ENCODE measurements at places on chromosomes 3 and 15. TPM values are rescaled to one million over a fixed set of nuclear protein-coding genes. Genes with fewer than 3 reads are reported as not detected.
A peak's percentile ranks its signal among the peaks of the same experiment; 100 is the strongest.

- no peaks in the 10 kb centered on the region for H3K36me3 ChIP-seq
- H3K4me3 ChIP-seq: no peak overlapping the region
- no peak for DNase-seq
- H3K4me1 ChIP-seq: no peaks in the 10 kb centered on the region
- H3K27ac ChIP-seq: no peak overlapping the region
- H3K27me3 ChIP-seq: no peaks in the 10 kb centered on the region
Observed at GRCh38 chr3:182139627-182140357, 428.1 kb downstream of the SOX2 start.

- H3K27ac ChIP-seq: no peak overlapping the region
- H3K4me1 ChIP-seq: no peaks in the 10 kb centered on the region
- H3K4me3 ChIP-seq: no peak overlapping the region
- H3K27me3 ChIP-seq: no peaks in the 10 kb centered on the region
Observed at GRCh38 chr3:76096836-76097588, 311.7 kb upstream of the ZNF717 start.

DNA sequence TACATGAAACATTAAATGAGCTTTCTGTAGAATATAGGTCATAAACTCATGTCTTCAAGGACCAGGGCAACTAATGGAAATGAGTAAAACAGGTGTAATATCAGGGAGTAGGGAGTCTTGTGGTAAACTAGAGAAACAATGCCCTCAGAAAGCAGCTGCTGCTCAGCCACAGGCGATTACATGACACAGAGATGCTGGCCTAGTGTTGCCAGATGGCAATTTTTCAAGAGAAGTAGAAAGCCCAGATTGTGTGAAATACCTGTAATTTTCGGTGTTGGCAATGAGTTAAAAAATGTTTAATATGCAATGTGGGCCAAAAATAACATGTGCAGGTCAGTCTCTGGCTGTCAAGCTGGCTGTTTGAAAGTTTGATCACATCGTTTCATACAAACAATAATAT is 23.4 kb downstream of the NCEH1 start:
- no peaks in the 10 kb centered on the region for H3K27me3 ChIP-seq
- H3K36me3 ChIP-seq: no peaks in the 10 kb centered on the region
- no peak for DNase-seq
- no peaks in the 10 kb centered on the region for H3K4me1 ChIP-seq
- H3K4me3 ChIP-seq: no peak overlapping the region

DNA sequence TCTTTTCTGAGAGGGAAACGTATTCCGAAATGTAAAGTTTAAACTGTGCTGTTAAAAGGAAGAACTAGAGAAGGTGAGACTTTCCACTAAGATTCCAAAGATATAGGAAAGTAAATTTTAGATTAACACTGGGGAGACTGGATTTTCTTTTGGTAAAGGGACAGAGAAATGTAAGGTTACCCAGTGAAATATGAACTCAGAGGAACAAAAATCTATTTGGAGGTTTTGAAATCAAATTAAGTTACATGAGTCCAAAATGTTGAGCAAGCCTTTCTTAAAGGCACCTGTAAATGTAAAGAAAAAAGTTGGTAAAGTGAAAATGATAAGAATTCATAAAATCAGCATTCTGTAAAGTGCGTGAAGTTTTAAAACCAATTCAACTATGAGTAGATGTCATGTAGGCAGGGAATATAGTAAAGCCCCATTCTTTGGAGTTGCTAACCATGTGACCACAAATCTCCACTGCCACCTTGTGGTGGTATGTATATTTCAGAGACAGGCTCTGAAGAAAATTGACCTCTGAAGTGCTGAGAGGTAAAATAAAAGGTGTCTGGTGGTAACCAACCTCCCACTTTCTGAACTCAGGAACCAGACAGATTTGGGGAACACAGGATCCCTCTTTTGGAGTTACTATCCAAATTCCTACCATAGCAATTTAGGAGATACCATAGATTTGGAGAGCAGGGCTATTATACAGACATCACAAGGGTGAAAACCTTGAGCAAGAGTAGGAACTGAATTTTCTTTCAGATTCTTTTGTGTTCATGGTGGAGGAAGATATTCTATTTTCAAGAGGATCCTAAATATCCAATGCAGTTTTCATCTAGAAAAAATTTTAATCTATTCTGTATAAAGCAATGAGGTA is 215.3 kb downstream of the ROBO2 start:
- no peak overlapping the region for H3K27ac ChIP-seq
- H3K4me3 ChIP-seq: no peak overlapping the region
- H3K36me3 ChIP-seq: no peaks in the 10 kb centered on the region
- H3K4me1 ChIP-seq: no peaks in the 10 kb centered on the region

- no peaks in the 10 kb centered on the region for H3K27me3 ChIP-seq
- H3K36me3 ChIP-seq: no peaks in the 10 kb centered on the region
- DNase-seq: no peak
- no peak overlapping the region for H3K4me3 ChIP-seq
- no peak overlapping the region for H3K27ac ChIP-seq
- H3K4me1 ChIP-seq: no peaks in the 10 kb centered on the region
Observed at GRCh38 chr3:105608623-105609022, 241.9 kb downstream of the ALCAM start.

- no peaks in the 10 kb centered on the region for H3K27me3 ChIP-seq
- H3K4me1 ChIP-seq: peaks cover 13% of the 10 kb centered on the region
- H3K36me3 ChIP-seq: peaks cover 38% of the 10 kb centered on the region
- H3K4me3 ChIP-seq: no peak overlapping the region
- no peak overlapping the region for H3K27ac ChIP-seq
Observed at GRCh38 chr3:186940967-186941366, 10.6 kb downstream of the ST6GAL1 start.

DNA sequence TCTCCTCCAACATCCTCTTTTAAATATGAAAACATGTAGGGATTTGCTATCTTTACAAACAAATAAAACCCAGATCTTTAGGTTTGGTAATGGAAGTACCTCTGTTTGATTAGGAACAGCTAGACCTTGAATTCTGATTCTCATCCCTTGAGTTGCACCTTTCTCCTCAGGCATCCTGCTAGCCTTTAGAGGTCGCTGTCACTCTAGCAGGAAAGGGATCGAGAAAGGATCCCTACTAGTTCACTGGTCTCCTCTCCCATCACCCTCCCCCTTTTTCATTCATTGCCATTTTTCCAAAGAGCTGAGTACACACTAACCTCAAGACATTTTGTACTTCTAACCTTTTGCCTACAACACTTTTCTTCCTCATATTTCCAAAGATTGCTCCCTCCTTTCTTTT is 569.8 kb downstream of the RBMS3 start:
- H3K4me1 ChIP-seq: no peaks in the 10 kb centered on the region
- no peak overlapping the region for H3K4me3 ChIP-seq
- no peaks in the 10 kb centered on the region for H3K27me3 ChIP-seq
- no peaks in the 10 kb centered on the region for H3K36me3 ChIP-seq

DNA sequence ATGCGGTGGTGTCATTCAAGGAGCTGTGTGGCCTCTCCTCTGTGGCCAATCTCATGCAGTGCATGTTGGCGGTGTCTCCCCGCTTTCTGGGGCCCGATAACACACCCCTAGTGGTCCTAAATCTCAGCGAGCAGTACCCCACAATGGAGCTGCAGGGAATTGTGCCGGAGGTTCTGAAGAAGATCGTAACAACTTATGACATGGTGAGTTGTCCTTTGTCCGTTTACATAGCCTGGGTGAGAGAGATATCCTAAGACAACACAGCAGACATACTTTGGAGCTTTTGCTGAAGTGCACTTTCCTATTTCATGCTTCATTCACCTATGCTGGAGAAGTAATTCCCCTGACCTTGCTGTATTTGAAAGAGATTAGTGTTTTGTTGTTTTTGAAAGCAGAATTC is 130.0 kb downstream of the PLCL2 start:
- H3K4me1 ChIP-seq: no peaks in the 10 kb centered on the region
- no peak for DNase-seq
- H3K4me3 ChIP-seq: no peak overlapping the region
- peaks cover 44% of the 10 kb centered on the region for H3K36me3 ChIP-seq

DNA sequence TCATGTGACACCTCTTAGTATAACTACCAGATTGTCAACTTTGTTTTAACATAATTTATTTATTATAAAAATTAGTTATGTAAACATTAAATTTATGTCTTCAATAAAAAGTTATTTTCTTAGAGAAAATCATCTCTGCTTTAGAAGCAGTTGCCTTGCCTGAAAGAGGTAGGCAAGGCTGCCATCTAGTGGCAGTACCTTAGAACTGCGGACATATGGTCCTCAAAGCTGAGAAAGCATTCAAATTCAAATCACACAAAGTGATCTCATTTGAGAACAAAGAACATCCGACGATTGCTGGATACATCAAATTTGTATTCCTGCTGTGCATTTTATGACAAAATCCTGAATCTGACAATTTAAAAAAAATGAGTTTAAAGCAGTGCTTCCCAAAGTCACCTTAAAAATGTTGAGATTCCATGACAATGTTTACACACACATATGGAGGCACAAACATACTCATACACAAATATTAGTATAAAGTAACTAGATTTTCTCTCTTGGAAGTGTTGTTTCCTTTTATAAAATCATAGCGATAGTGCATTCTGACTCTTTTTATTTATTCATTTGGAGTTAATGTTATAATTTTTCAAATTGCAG is 617.4 kb downstream of the CADM2 start:
- H3K4me1 ChIP-seq: no peaks in the 10 kb centered on the region
- no peaks in the 10 kb centered on the region for H3K27me3 ChIP-seq
- no peak overlapping the region for H3K4me3 ChIP-seq
- peak; percentile 28 for DNase-seq
- no peak overlapping the region for H3K27ac ChIP-seq

DNA sequence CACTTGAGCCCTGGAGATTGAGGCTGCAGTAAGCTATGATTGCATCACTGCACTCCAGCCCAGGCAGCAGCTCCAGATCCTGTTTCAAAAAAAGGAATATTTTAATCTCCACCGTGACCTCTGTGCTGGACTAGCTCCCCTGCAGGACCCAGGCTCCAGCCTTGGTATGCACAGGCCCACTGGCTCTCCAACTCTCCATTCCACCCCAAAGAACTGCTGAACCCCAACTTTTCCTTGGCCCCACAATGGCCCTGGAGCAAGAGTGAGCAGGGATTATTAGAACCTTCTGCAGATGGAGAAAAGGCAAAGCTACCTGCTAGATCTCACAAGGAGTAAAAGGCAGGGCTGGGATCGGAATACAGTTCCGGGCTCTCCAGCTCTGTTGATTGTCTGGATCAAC is 32.8 kb upstream of the SFMBT1 start:
- H3K4me1 ChIP-seq: peaks cover under 1% of the 10 kb centered on the region
- no peak overlapping the region for H3K27ac ChIP-seq
- H3K27me3 ChIP-seq: no peaks in the 10 kb centered on the region
- H3K4me3 ChIP-seq: no peak overlapping the region

GRCh38 chr3:39528844-39529243 is 61.4 kb downstream of the MOBP start:
- H3K36me3 ChIP-seq: no peaks in the 10 kb centered on the region
- no peaks in the 10 kb centered on the region for H3K4me1 ChIP-seq
- H3K27ac ChIP-seq: no peak overlapping the region

- H3K4me3 ChIP-seq: no peak overlapping the region
- DNase-seq: no peak
- H3K36me3 ChIP-seq: no peaks in the 10 kb centered on the region
- H3K27ac ChIP-seq: no peak overlapping the region
- H3K27me3 ChIP-seq: no peaks in the 10 kb centered on the region
Observed at GRCh38 chr3:141305436-141305835, 62.9 kb upstream of the ZBTB38 start.

GRCh38 chr3:141440942-141441341 is 45.9 kb upstream of the RASA2 start:
- H3K4me3 ChIP-seq: peak overlapping the region; percentile 47
- H3K36me3 ChIP-seq: peaks cover 50% of the 10 kb centered on the region
- no peak for DNase-seq
- H3K27ac ChIP-seq: peak overlapping the region; percentile 47

DNA sequence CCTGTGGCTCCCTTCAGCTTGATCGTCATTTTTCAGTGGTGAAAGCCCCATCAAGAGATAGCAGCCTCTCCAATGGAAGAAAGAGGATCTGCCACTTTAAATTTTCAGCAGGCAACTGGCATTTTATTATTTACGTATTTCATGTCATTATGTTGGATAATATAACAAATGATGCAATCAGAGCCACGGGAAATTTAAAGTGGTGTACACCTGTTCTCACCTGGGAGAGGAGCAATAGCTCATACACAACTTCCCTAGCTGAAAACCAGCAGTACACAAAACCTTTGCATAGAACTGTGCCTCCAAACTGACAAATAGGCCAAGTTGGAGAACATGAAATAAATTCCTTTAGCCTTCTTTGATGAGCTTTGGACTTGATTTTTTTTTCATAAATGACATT is 136.9 kb downstream of the SATB1 start:
- DNase-seq: no peak
- peaks cover 5% of the 10 kb centered on the region for H3K27me3 ChIP-seq
- H3K36me3 ChIP-seq: no peaks in the 10 kb centered on the region
- no peak overlapping the region for H3K27ac ChIP-seq

GRCh38 chr15:26974120-26974780 is 3.3 kb downstream of the GABRG3 start:
- no peak overlapping the region for H3K4me3 ChIP-seq
- H3K4me1 ChIP-seq: no peaks in the 10 kb centered on the region
- no peak overlapping the region for H3K27ac ChIP-seq
- no peaks in the 10 kb centered on the region for H3K27me3 ChIP-seq
- DNase-seq: no peak
- H3K36me3 ChIP-seq: no peaks in the 10 kb centered on the region

DNA sequence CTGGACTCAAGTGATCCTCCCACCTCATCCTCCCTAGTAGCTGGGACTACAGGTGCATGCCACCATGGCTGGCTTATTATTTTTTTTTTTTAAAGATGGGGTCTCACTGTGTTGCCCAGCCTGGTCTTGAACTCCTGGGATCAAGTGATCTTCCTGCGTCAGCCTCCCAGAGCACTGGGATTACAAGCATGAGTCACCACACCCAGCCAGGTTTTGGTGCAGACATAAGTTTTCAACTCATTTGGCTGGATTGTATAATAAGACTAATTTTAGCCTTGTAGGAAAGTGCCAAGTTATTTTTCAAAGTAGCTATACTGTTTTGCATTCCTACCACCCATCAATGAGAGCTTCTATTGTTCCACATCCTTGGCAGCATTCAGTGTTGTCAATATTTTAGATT is 32.1 kb downstream of the BUB1B start:
- no peaks in the 10 kb centered on the region for H3K27me3 ChIP-seq
- H3K36me3 ChIP-seq: no peaks in the 10 kb centered on the region
- no peak overlapping the region for H3K4me3 ChIP-seq
- DNase-seq: no peak

DNA sequence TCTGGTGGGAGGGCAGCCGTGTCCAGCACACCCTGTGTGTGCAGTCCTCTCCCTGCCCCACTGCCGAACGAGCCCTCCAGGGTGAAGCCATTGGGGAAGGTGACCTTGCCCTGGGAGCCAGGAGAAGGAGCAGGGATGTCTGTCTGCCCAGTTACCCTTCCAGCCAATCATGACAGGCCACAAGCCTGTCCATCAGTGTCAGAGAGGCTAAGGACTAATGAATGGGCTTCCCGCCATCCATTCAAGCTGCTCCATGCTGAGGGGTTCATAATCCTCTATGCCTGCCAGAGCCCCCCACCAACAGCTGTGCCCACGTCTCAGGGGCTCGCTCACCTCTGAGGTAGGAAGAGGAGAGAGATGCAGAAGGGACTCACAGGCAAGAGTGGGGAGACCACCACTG is 15.2 kb downstream of the ALS2CL start:
- H3K4me3 ChIP-seq: no peak overlapping the region
- no peaks in the 10 kb centered on the region for H3K36me3 ChIP-seq
- no peak for DNase-seq
- no peaks in the 10 kb centered on the region for H3K27me3 ChIP-seq

The LAMB2 gene
- total RNA-seq: 1.4 TPM

The CCDC191 gene
- total RNA-seq: 6.5 TPM

The ADIPOQ gene
- total RNA-seq: not detected

The SLC30A4 gene
- 0.94 TPM for total RNA-seq

The GALK2 gene
- 27.7 TPM for total RNA-seq

The SLC27A2 gene
- total RNA-seq: 1.2 TPM

The GPR149 gene
- not detected for total RNA-seq

The SLC22A14 gene
- not detected for total RNA-seq

The CLDN1 gene
- 0.39 TPM for total RNA-seq

The FBXL2 gene
- not detected for total RNA-seq

The SLC12A1 gene
- total RNA-seq: not detected

The GOLGA6B gene
- total RNA-seq: not detected
